ENCODE measurements at places on chromosomes 2 and 18.

- no peak overlapping the region for H3K27ac ChIP-seq
- H3K4me1 ChIP-seq, result peaks cover 6% of the 10 kb centered on the region
- H3K27me3 ChIP-seq, result no peaks in the 10 kb centered on the region
These were observed 41.9 kb downstream of the KLF7 start for GRCh38 chr2:207123776-207124391.

GRCh38 chr2:237425320-237425719 is 11.4 kb upstream of the COL6A3 start:
- no peak overlapping the region for H3K4me3 ChIP-seq
- H3K4me1 ChIP-seq, result peaks cover 28% of the 10 kb centered on the region
- DNase-seq, result no peak
- no peaks in the 10 kb centered on the region for H3K36me3 ChIP-seq
- H3K27ac ChIP-seq, result no peak overlapping the region

GRCh38 chr2:112606547-112606946 is 22.1 kb downstream of the CHCHD5 start:
- H3K4me3 ChIP-seq, result no peak overlapping the region
- H3K4me1 ChIP-seq, result no peaks in the 10 kb centered on the region
- no peak overlapping the region for H3K27ac ChIP-seq
- no peak for DNase-seq
- H3K27me3 ChIP-seq, result no peaks in the 10 kb centered on the region
- H3K36me3 ChIP-seq, result no peaks in the 10 kb centered on the region

GRCh38 chr2:32904074-32904473 is 42.7 kb upstream of the LTBP1 start:
- H3K27ac ChIP-seq, result no peak overlapping the region
- H3K4me3 ChIP-seq, result no peak overlapping the region
- H3K4me1 ChIP-seq, result no peaks in the 10 kb centered on the region
- no peak for DNase-seq

DNA sequence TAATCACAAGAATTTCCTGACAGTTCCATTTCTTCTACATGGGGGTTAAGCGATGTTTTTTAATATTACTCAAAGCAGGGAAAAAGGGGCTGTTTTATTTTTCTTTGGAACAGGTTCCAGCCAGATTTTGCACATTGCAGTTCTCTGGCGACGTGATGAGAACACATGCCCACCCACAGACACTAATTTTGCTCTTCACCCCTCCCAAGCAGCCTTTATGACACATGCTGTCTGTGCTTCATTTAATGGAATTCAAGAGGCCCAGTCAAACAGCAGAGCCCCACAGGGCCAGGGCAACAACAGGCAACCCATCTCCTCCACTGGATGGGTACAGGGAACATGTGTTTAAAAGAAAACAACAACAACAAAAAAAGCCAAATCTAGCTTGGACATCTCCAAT is 70.8 kb downstream of the SPRED2 start:
- no peak overlapping the region for H3K4me3 ChIP-seq
- H3K4me1 ChIP-seq, result peaks cover 2% of the 10 kb centered on the region
- H3K27ac ChIP-seq, result no peak overlapping the region
- no peaks in the 10 kb centered on the region for H3K27me3 ChIP-seq

GRCh38 chr2:58532641-58533040 is 291.5 kb upstream of the FANCL start:
- H3K27ac ChIP-seq, result no peak overlapping the region
- H3K27me3 ChIP-seq, result no peaks in the 10 kb centered on the region
- DNase-seq, result no peak
- H3K4me1 ChIP-seq, result no peaks in the 10 kb centered on the region
- no peaks in the 10 kb centered on the region for H3K36me3 ChIP-seq
- H3K4me3 ChIP-seq, result no peak overlapping the region

DNA sequence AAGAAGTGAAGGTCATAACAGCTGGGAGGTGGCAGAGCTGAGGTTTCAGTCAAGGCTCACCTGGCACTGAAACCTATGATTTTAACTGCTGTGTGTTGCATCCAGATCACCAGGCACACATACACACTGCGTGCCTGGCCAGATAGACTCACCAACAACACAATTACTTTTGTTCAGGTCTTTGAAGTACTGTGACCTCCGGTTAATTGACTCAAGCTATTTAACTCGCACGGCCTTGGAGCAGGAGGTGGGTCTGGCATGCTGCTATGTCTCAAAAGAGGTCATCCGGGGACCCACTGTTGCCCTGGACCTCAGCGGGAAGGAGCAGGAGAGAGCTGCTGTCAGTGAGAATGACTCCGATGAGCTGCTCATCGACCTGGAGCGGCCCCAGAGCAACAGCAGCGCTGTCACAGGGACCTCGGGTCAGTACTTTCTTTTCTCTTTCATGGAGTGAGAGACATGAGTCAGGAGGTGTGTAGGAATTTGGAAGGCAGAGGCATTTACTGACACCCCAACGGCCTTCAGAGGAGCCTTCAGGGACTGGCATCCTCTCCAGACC is 104.1 kb downstream of the ESCO1 start:
- H3K27me3 ChIP-seq, result peaks cover 20% of the 10 kb centered on the region
- DNase-seq, result no peak
- H3K4me3 ChIP-seq, result no peak overlapping the region
- H3K4me1 ChIP-seq, result no peaks in the 10 kb centered on the region
- H3K27ac ChIP-seq, result no peak overlapping the region

- no peaks in the 10 kb centered on the region for H3K36me3 ChIP-seq
- no peaks in the 10 kb centered on the region for H3K27me3 ChIP-seq
- no peak overlapping the region for H3K4me3 ChIP-seq
- H3K27ac ChIP-seq, result no peak overlapping the region
These were observed 89.5 kb downstream of the GORASP2 start for GRCh38 chr2:171018522-171018921.

DNA sequence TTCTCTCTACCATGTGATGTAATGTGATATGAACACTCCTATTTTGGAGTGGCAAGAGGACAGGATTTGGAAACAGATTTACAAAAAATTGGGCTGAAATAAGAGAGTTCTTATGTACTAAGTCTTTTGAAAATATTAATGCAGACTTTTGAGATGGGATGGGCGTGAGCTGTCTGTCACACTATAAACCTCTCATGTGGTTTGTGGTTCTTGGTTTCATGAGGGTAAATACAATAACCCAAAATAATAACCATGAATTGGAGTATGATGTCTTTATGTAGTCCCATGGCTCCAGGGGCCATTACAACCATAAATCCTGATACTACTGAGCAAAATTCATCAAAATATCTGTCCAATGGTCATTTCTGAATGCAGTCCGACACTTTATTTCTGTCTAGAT is 668.0 kb downstream of the MBD2 start:
- DNase-seq, result no peak
- H3K4me1 ChIP-seq, result no peaks in the 10 kb centered on the region
- no peak overlapping the region for H3K27ac ChIP-seq

DNA sequence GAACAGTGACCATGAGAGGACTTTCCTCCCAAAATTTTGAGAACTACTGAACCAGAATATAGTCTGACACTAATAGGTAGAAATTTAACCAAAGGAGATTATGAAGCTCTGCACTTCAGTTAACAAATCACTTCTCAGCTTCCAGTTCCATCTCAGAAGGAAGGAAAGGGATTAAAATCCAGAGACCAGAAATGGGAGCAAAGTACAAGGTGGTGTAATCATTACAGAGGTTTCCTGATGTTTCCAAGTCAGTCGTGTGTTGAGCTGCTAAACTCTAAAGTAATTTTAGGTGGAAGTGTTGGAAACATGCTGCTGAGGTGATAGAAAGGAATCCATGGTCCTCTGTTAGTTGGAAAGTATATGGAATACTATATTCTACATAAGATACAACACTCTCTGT is 10.8 kb downstream of the TYMS start:
- no peaks in the 10 kb centered on the region for H3K27me3 ChIP-seq
- H3K4me3 ChIP-seq, result no peak overlapping the region
- H3K27ac ChIP-seq, result no peak overlapping the region
- peaks cover 23% of the 10 kb centered on the region for H3K36me3 ChIP-seq

GRCh38 chr2:7559791-7560190 is 642.6 kb downstream of the RNF144A start:
- H3K27me3 ChIP-seq, result no peaks in the 10 kb centered on the region
- no peaks in the 10 kb centered on the region for H3K36me3 ChIP-seq
- no peaks in the 10 kb centered on the region for H3K4me1 ChIP-seq

DNA sequence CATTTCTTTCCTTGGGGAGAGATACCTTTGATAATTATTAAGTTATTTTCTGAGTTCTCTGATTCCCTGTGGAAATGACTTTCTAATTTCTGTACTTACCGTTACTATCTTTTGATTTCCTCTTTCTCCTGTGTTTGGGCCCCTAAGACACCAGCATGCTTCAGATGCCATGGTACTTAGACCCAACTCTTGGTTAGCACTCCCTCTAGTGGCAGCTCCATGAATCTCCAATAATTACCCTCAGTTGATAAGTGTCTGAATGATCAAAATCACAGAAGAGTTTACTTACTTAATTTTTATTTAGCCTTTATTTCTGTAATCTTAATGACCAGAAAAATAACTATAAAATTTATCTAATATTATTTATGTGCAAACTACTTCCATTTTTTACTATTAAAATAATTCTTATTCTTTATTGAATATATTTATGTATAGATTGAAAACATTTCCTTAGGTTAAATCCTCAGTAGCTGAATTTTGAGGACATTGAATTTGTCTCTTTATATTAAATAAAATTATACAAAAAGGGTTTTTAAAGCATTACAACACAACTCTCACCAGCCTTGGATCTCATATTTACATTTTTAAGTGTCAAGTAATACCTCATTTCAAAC is 300.4 kb downstream of the KCNS3 start:
- no peak for DNase-seq
- no peak overlapping the region for H3K27ac ChIP-seq
- no peaks in the 10 kb centered on the region for H3K4me1 ChIP-seq
- H3K4me3 ChIP-seq, result no peak overlapping the region
- H3K27me3 ChIP-seq, result peaks cover 3% of the 10 kb centered on the region

- DNase-seq, result no peak
- no peaks in the 10 kb centered on the region for H3K36me3 ChIP-seq
- no peaks in the 10 kb centered on the region for H3K27me3 ChIP-seq
These were observed 56.6 kb downstream of the CLHC1 start for GRCh38 chr2:55175254-55176093.

DNA sequence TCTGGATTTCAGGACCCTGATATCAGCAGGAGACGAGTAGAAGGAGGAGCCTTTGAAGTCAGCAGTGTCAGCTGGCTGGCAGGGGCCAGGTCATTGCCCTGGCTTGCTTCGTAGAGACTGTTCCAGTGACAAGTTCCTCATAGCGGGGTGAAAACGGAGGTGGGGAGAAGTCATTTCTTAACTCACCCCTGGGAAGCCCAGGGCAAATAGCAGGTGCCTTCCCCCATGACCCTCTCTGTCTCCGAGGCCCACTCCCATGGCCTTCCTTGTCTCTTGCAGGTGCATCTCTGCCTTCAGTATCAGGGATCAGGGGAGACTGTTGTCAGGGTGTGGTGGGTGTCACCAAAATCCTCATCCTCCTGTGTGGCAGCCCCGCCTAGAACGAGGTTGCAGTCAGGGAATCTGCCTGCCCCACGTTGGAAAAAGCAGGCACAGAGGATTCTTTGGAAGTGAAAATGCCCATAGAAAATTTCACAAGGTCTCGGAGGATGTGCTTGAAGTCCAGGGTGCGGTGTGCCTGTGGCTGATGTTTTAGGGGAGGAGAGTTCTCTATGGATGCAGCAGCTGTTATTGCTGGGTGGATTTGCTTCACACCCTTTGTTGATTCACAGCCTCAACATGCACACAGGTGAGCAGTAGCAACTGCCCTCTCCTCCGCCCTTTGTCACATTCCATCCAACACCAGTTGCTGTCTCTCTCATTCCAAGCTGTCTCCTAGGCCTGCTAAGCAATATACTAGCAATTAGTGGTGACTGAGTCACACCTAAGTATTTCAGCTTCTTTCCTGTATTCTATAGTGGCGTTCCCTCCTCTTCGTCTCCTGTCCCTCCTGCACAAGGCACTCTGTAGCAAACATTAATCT is 142.6 kb upstream of the FHL2 start:
- H3K27me3 ChIP-seq, result peaks cover 14% of the 10 kb centered on the region
- peaks cover 10% of the 10 kb centered on the region for H3K4me1 ChIP-seq
- H3K4me3 ChIP-seq, result no peak overlapping the region

DNA sequence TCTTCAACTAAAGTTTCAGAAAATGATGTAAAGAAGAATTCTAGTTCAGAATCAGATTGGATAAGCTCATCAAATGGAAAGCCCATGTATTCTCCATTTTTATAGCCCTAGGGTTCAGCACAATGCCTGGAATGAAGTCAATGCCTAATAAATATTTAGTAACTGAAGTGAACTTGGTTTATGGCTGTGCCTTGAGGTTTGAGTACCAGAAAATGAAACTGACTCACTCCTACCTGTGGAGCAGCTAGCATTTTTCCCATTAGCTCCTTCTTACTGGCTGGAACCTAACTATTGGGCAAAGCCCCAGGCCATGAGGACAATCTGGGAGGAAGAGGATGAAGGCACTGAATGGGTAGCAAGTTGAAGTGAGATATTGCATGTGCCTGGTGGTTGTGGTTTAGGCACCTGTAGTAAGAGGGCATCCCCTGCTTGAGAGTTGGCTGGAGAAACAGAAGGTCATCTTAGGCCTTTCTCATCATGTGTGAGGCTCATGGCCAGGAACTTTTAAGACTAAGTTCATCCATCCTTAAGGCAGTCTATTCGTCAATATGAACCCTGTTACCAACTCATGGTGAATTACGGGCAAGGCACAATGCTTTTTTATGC is 85.0 kb upstream of the LYPD1 start:
- H3K4me3 ChIP-seq, result no peak overlapping the region
- no peaks in the 10 kb centered on the region for H3K36me3 ChIP-seq
- no peaks in the 10 kb centered on the region for H3K27me3 ChIP-seq
- no peak overlapping the region for H3K27ac ChIP-seq
- H3K4me1 ChIP-seq, result no peaks in the 10 kb centered on the region

DNA sequence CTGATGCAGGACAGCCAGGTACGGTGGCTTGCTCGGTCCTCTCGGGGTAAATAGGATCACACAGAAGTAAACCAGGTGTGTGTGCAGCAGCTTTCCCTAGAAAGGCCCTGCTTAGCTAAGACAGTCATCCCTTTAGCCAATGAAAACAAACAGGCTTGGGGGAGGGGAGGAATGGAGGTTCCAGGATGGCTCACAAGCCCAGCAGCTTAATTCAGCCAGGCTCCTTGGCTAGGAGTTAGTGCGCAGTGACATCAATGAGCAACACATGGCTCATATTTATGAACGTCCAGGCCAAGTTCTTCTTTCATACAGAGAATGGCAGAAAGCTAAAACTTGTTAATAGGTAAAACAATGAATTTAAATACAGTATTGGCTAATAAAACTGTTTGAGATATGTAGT is 10.2 kb downstream of the IAH1 start:
- no peak overlapping the region for H3K4me3 ChIP-seq
- no peak overlapping the region for H3K27ac ChIP-seq
- H3K4me1 ChIP-seq, result no peaks in the 10 kb centered on the region
- no peaks in the 10 kb centered on the region for H3K27me3 ChIP-seq
- DNase-seq, result no peak

GRCh38 chr2:85737961-85738360 is 15.8 kb upstream of the ATOH8 start:
- peaks cover 36% of the 10 kb centered on the region for H3K27me3 ChIP-seq
- H3K27ac ChIP-seq, result no peak overlapping the region
- no peaks in the 10 kb centered on the region for H3K4me1 ChIP-seq
- no peak overlapping the region for H3K4me3 ChIP-seq
- no peak for DNase-seq

- H3K4me3 ChIP-seq, result no peak overlapping the region
- H3K4me1 ChIP-seq, result no peaks in the 10 kb centered on the region
- H3K27me3 ChIP-seq, result no peaks in the 10 kb centered on the region
- H3K27ac ChIP-seq, result no peak overlapping the region
- H3K36me3 ChIP-seq, result no peaks in the 10 kb centered on the region
- DNase-seq, result no peak
These were observed 632.2 kb downstream of the SLC4A3 start for GRCh38 chr2:220259662-220260061.

All from T-cell (primary cell).